Stimulated activated effector memory CD8-positive, alpha-beta T cell treated with anti-CD3 and anti-CD28 coated beads, Interleukin-12 subunit alpha, Interleukin-12 subunit beta, amount 100 ng/mL, for 72 hours (primary cell): ENCODE measurements at places on chromosomes 6 and 20.

DNA sequence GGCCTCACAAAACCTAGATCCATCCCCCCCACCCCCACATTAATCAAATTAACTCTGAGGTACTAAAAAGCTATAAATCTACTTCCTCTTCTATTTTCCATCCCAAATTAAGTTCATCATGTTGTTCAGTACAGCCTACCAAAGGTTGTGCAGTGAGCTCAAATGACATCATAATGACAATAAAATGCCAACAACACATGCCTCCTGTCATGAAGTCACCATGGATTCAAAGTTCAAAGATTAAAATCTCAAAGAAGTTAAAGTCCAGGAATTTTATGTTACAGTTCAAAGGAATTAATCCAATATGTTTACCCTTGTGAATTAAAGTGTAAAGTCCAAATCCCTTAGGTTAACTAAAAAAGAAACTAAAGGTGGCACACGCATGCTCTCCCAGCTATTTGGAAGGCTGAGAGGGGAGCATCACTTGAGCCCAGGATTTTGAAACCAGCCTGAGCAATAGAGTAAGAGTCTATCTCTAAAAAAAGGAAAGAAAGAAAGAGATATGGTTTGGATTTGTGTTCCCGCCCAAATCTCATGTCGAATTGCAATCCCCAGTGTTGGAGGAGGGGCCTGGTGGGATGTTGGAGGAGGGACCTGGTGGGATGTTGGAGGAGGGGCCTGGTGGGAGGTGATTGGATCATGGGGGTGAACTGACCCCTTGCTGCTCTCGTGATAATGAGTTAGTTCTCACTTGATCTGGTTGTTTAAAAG is 25.7 kb upstream of the SIRT5 start:
- DNase-seq, result no peak

GRCh38 chr6:45702849-45703739 is 312.6 kb downstream of the CLIC5 start:
- no peak for DNase-seq

DNA sequence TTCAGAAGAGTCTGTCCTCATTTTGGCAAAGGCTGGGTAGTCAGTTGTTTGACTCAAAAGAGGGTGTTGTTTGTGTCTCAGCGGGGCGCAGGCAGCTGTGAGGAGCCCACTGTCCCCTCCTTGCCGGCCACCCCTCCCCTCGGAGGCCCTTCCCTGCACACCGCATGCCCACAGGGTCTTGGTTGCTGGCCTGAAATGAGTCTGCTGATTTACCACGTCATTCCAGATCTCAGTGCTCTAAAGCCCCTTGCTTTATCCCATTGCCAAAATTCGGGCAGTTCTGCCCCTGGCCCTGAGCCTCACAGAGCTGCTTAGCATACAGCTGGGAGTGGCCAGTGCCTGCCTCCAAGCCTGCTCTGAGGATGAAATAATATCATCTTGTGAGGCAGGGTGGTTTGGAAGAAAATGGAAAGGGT is 220.7 kb downstream of the UST start:
- no peak for DNase-seq

DNA sequence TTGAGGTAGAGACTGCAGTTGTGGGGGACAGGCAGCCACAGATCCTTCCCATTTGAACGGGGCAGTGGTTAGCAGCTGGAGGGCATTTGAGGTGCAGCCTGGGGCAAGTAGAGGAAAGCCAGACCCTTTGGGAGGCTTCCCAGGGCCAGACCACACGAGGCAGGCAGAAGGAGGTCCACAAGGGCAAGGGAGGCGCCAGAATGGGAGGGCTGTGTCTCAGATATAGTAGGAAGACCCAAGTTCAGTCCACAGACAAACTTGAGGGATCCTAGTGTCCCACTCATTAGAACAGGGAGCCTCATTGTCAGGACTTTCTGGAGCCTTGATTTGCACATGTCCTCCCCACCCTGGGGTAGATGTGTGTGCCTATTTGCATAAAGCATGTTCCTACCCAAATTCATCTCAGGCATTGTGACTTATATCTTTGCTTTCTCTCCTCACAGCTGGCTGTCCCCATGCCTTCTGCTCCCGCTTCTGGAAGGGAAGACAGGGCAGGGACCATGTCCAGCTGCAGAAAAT is 166.0 kb downstream of the VEGFA start:
- no peak for DNase-seq

DNA sequence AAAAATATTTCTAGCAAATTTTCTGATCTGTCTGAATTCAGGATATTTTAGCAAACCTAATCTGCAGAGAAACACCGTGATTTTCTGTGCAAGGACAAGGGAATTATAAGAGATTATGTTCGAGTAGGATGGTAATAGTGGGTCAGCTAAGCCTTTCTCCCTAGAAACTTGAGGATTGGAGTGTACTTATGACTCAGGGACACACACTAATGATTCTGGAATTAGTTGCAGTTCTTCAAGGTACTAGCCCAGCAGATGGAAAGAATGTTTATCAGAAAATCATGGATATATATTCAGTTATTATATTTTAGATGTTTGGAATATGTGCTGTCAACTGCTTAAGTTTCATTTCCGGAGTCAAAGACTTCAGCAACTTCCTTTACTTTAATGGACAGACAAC is 177.1 kb upstream of the MAP3K7 start:
- no peak for DNase-seq

DNA sequence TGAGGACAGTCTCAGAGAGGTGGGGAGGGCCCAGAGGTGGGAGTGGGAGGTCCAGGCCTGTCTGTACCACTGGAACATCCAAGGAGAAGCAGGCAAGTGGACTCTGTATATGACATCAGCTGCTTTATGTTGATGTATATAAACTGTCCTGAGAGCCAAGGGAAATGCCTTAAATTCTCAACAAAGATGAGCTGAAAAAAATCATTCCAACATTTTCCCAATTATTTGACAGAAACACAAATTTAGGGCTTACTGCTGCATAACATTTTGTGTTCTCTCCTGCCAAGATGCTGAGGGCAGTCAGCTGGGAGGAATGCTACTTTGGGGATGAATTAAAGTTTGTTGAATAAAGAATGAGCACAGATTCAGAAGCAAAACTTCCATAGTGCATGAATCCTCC is 52.8 kb downstream of the FOXC1 start:
- no peak for DNase-seq

- no peak for DNase-seq
Observed at GRCh38 chr20:62779417-62779685, 16.9 kb upstream of the MRGBP start.

GRCh38 chr6:18362058-18362561 is 25.0 kb upstream of the RNF144B start:
- no peak for DNase-seq

DNA sequence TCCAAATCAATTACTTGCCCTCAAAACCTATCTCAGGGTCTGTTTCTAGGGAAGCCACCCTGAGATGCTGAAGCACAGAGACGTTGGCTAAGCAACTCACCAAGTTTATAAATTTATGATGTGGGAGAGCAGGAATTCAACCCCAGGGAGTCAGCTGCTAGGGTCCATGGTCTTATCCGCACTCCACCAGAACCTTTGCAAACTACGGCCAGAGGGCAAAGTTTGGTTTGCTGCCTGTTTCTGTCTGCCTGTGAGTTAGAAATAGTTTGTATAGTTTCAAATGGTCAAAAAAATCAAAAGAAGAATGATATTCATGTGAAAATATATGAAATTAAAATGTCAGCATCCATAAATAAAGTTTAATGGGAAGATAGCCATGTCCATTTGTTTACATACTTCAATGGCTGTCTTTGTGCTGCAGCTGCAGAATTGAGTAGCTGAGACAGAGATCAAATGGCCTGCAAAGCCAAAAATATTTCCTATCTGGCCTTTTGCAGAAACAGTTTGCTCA is 83.7 kb upstream of the ZFP64 start:
- no peak for DNase-seq

- no peak for DNase-seq
Observed at GRCh38 chr6:30741063-30741779, 1.3 kb downstream of the FLOT1 start.

- DNase-seq, result no peak
Observed at GRCh38 chr20:43755851-43756250, 29.0 kb upstream of the GTSF1L start.

DNA sequence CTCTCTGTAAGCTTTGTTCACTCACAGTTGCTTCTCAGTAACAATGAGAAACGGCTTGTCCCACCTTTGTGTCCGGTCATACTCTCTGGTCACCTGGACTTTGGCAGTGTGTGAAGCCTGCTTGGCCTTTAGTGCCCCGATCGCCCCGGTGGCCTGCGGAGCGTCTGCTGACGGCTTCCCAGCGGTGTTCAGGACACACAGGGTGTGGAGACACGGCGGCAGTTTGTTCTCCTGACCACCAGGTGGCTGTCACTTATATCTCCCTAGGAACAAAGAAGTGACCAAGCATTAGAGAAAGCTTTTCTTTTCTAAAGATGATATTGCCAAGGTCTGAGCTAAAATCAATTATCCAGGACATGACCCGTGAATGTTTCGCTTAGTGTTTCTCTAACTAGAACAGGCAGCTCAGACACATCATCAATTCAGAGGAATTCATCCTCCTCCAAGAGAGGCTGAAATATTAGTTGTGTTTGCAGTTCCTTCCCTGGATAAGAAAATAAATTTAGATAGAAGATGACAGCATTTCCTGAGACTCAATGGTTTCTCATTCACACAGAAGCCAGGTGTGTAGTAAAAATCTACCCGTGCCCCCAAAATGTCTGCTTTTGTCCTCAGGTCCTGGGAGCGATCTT is 167.4 kb upstream of the THBS2 start:
- DNase-seq, result no peak

DNA sequence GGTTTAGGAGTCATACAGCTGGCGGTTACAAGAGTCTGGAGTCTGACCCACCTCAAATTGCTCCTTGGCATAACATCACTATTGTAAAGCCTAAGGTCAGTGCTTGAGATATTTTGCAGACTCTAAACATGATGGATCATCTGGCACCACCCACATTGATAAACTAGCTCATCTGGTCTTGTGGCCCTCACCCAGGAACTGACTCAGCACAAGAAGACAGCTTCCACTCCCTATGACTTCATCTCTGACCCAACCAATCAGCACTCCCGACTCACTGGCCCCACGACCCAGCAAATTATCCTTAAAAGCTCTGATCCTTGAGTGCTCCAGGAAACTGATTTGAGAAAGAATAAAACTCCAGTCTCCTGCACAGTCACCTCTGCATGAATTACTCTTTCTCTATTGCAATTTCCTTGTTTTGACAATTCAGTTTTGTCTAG is 115.9 kb downstream of the CD24 start:
- DNase-seq, result no peak
